ENCODE measurements at places on chromosomes 3 and 15.
A peak's percentile ranks its signal among the peaks of the same experiment; 100 is the strongest.

- DNase-seq = no peak
Measured at GRCh38 chr3:131454501-131454900, 48.3 kb downstream of the MRPL3 start.

DNA sequence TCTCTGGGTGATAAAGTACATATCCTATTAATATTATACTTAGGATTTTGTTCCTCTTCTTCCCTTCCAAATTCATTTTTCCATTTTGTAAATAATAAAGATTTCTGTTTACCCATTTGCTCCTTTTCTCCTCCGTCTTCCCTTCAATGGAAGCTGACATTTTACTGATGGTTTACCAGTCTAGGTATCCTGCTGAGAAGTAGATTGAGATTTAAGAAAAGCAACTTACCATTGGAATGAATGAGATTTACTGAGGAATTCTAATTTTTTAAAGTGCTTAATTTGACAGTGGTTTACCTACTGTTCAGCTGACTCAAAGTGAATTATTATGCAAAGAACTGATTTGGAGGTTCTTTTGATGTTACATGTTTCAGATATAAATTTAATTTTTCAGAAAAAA, 2.4 kb downstream of the C15orf61 start:
- DNase-seq = no peak

GRCh38 chr3:99410789-99411311, 227.5 kb upstream of the COL8A1 start:
- no peak for DNase-seq

DNA sequence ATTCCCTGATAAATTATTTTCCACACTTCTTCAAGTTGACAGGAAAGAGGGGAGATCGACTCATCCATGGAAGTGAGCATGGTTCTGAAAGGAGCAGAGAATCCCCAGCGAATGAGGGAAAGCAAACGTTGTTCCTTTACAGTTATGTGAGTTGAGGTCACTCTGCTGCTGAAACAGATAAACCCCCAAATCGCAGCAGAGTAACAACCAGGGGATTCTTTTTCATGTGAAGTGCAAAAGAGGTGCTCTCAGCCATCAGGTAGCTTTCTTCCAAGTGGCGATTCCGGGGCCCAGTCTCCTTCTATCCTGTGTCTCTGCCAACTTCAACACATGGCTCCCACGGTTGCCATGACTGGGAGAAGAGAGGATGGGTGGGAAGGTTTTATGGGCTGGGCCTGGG, 28.2 kb downstream of the MEX3B start:
- no peak for DNase-seq

DNA sequence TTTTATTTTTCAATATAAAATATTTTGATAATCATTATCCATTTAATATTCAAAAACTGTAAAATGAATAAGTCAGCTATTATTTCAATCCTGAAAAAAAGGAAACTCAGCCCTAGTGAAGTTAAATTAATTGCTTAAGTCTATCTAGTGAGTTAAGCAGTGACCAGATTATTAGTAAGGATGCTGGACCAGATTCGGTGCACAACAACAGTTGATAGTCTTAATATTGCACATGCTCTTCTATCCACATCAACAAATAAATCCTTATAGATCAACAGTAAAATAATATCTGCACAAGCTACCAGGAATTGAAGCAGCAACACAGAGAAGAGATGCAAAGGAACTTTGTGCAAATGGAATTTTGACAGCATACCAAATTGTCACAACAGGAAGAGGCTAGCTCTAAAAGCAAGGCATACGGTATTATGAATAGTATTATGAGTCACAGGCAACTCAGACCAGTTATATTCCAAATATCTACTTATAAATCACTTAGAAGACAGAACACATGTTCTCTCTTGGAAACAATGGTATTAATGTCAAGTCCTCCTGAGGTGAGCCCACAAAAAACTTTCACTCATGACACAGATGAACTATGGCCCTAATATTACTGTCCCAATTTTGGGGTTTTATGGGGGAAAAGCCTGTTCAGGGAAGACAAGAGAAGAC, 24.9 kb downstream of the VPS13C start:
- DNase-seq = no peak

DNA sequence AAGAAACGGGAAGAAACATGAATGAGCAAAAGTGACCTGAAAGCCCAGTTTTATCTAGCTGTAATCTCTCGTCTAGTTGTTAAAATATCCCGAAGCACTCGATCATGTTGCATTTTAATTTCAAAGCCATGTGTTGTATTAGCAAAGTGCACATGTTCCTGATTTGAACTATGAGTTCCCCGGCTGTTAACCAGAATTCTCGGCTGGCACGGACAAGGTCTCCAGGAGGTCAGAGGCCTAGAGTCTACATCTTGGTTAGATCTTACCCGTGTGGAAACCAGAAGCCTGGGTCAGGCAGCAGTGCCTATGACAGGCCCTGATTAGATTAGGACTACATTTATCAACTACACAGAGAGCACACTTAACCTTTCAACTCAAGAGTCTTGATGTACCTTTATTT, 195.8 kb downstream of the CDIN1 start:
- DNase-seq = no peak

DNA sequence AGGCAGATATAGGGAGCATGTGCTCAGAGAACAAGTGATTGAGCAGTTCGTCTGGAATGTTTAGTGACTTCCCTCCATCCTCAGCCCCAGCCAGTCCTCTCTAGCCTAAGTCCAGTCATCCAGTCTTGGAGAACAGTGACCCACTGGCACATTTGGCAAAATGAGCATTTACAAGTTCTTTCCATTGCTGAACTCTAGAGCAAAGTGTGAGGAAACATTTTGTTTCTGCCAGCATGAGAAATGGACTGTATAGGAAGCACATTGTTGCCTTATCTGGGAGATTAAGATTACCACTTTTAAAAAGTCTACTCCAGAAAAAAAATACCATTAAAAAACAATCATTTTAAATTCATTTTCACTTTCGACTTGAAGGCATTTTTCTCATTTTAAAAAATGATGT, 353.6 kb downstream of the SHQ1 start:
- peak; percentile 2 for DNase-seq

DNA sequence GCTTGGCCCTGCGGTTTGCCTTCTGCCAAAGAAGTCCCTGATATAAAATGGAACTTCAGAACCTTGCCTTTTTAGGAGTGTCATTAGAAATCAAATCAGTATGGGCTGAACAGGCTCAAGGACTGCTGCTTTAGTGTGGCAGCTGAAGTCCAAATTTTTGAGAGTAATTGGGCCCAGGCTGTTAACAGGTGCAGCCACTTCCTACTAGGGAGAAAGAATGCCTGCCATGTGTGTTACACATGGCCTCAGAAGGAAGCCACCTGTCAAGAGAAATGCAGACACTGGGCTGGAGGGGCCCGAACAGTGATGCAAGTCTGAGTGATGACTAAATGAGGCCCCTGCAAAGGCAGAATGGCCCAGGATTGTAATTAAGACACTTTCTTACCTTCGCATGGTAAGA, 786.7 kb upstream of the CFAP20DC start:
- no peak for DNase-seq

DNA sequence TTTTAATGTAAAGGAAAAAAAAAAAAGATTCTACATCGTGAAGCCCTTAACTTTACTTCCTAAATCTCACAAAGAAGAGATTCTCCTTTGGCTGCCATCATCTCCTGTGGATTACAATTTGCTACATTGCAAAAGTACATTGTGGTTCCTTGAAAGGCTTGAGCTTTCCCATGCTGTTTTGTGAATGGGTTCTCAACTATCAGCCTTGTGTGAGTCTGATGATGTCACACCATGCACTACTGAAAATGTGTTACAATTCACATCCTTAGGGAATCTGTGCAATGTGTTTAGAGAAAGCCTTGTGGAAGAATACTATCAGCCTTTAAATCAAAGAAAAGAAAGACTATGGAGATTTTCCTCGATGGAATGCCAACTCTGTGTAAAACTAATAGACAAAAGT, 510.0 kb upstream of the ALCAM start:
- no peak for DNase-seq

- DNase-seq = no peak
Measured at GRCh38 chr3:152083135-152083534, 185.6 kb upstream of the MBNL1 start.

DNA sequence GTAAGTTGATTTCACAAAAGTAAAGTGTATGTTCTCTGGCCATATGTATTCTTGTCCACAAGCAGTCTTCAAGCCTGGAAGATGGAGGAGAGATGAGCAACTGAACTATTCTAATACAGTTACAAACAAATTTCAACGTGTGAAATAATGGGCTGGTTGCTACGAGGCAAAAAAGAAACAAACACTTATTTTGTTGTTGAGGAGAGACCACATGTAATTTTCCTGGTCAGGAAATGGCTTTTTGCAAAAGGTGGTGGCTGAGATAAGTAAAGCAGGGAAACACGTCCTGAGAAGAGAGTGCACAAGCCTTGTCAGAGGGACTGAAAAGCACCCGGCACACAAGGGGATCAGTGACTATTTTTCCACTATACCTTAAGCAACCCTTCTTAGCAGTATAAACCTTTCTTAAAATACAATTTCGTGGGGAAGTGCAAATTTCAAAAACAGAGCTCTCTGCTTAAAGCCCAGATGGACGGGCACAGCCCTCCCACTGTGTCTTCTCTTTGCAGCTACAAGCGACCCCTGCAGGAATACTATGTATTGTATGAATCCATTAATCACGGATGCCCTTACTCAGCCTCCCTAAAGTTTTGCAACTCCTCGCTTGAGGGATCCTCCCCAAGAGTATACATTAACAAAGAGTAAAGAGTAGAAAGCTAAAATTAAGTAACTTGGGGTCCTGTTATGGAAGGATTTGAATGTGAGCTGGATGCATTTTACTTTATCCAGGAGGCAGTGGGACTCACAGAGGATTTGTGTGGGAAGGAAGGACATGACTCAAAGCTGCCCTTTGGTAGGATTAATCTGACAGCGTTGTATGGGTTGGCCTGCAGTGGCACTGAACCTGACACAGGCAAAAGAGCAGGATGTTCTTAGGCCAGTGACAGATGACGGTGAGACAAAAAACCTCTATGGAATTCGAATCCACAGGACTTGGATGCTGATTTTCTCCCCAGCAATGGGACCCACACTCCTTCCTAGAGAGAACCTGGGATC, 253.7 kb downstream of the IL5RA start:
- DNase-seq = peak; percentile 60

GRCh38 chr15:71279757-71280141, 164.5 kb downstream of the THSD4 start:
- DNase-seq = no peak

DNA sequence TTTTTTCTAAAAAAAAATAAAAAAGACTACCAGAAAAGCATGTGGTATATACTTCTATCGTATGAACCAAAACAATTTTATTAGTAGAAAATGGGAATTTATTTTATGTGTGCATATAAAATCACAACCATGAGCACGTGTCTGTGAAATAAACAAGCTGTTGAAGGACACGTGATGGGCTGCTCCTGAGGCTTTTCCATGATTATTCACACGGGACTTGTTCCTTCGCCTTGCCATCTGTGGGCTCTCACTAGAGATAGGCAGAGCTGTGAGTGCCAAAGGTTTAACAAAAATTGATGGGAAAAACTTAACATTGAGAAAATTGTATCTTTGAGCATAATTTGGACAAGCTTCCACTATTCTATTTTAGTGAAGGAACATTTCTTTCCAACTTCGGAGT, 12.4 kb upstream of the ETV5 start:
- no peak for DNase-seq

GRCh38 chr3:107458871-107459270, 63.9 kb upstream of the BBX start:
- DNase-seq = no peak

DNA sequence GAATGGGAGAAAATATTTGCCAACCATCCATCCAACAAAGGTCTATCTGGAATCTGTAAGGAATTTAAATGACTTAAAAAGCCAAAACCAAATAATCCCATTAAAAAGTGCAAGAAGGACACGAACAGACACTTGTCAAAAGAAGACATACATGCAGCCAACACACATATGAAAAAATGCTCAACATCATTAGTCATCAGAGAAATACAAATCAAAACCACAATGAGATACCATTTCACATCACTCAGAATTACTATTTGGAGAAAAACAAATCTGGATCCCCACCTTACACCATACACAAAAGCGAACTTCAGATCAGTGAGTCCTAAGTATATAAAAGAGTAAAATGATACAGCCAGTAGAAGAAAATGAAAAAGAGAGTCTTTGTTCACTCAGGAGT, 58.6 kb upstream of the MNS1 start:
- DNase-seq = no peak

Data from OCI-M1 (cell line).